HFFc6 (cell line): ENCODE measurements at places on chromosomes 3 and 15. TPM values are rescaled to one million over a fixed set of nuclear protein-coding genes. Genes with fewer than 3 reads are reported as not detected.

Gene RASL12
- not detected in 2 replicates for total RNA-seq

Gene ERICH6
- not detected in 3 replicates for total RNA-seq

Gene RASGRP1
- 0.22 to 0.60 TPM (median 0.59 TPM) in 3 replicates for total RNA-seq

Gene PRKCD
- 12.9 to 20.9 TPM (median 16.6 TPM) in 3 replicates for total RNA-seq

Gene SAXO2
- total RNA-seq = 0.92 to 1.4 TPM (median 1.0 TPM) in 3 replicates

Gene CILP
- not detected in 3 replicates for total RNA-seq

Gene CKMT1A
- not detected in 3 replicates for total RNA-seq

Gene LCTL
- total RNA-seq = 0.12 to 1.1 TPM (median 0.41 TPM) in 3 replicates

Gene MAGEL2
- total RNA-seq = not detected in 2 replicates

DNA sequence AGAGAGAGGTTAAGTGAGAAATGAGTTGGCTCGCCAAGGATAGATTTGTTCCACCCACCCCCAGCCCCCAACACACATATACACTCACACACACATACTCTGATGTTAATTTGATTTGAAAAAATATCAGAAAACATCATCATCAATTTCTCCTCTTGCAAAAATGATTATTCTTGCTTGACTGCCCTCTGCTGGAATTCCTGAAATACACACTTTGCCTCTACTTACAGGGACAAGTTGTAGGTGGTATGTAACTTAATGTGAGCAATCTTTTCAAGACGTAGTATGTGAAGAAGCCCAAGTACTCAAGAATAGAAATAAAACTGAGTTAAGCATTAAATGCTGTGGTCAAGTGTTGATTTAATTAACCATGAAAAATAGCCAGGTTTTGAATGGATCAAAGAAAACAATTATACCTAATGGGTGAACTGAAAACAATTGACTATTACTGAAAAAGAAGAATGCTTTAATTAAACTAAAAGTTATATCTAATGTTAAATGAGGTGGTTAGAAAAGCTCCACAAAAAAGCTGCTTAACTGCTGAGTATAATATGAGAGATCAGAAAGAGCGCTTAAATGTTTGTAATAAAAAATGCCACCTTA lies 46.6 kb upstream of the MDFIC2 start:
- no peak overlapping the region for H3K4me3 ChIP-seq
- no peaks in the 10 kb centered on the region; the same call in none of the 2 replicates for H3K27me3 ChIP-seq
- DNase-seq = peak; percentile 2
- H3K36me3 ChIP-seq = no peaks in the 10 kb centered on the region
- no peak overlapping the region for H3K27ac ChIP-seq

- DNase-seq = no peak
- peaks cover 84% of the 10 kb centered on the region for H3K4me1 ChIP-seq
- H3K4me3 ChIP-seq = peak overlapping the region; percentile 18
- H3K36me3 ChIP-seq = no peaks in the 10 kb centered on the region
- peaks cover 3% of the 10 kb centered on the region; the same call in 1 of the 2 replicates for H3K27me3 ChIP-seq
- H3K27ac ChIP-seq = peak overlapping the region; percentile 58
Measured at GRCh38 chr15:58472821-58473581, 41.2 kb downstream of the LIPC start.

DNA sequence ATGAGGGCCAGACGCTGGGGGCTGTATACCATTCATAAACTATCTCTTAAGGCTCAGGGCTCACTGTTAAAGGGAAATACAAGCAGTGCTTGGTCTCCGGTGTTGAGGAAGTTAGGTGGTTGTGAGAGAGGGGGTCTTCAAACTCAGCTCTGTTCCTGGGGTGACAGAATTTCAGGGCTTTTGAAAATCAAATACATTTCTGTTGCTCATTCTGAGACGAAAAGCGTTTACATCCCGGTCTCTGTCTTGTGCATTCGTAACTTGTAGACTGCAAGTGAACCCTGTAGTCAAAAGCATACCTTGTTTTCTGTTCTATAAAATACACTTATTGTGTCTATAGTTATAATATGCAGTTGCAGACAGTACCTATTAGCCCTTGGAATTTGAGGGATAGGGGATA lies 1.7 kb downstream of the SLCO3A1 start:
- peaks cover 22% of the 10 kb centered on the region for H3K4me1 ChIP-seq
- peaks cover 6% of the 10 kb centered on the region for H3K27me3 ChIP-seq
- no peak overlapping the region for H3K27ac ChIP-seq
- no peaks in the 10 kb centered on the region for H3K36me3 ChIP-seq
- no peak overlapping the region; the same call in 1 of the 2 replicates for H3K4me3 ChIP-seq

DNA sequence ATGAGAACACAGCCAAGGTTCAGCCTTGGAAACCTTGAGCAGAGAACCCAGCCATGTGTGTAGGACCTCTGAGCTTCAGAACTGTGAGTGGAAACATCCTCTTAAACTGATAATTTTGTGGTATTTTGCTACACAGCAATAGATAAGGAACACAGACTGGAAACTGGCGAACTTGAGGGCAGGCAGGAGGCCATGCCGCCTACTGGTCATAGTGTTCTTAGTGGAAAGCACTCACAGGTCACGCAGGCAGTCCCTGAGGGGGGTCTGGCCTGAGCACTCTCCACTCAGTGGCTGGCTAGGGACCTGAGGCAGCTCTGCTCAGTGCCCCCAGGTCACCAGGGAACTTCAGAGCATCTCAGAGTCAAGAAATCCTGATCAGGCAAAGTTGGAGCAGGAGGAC lies 9.7 kb upstream of the XIRP1 start:
- peaks cover 6% of the 10 kb centered on the region; the same call in 1 of the 2 replicates for H3K36me3 ChIP-seq
- H3K27ac ChIP-seq = no peak overlapping the region
- H3K4me3 ChIP-seq = no peak overlapping the region
- no peak for DNase-seq

DNA sequence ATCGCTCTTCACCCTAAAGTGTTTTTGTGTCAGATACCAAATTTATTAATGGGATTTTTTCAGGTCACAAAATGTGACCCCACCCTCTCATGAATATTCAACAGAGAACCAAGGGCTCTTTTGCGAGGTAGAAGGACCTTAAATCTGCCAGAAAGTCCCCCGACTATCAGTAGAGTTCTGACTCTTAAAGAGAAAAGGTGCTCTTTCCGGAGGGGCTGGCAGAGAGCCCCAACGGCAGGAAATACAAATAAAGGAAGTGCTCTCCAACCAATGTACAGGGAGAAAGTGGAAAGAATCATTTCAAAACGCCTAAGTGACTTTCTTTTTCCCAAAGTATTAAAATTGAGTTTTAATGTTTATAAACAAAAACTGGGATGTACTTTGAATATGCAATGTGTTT lies 517.2 kb downstream of the FOXP1 start:
- no peaks in the 10 kb centered on the region; the same call in 1 of the 2 replicates for H3K27me3 ChIP-seq
- peak overlapping the region; percentile 91 for H3K4me3 ChIP-seq
- peaks cover 33% of the 10 kb centered on the region for H3K4me1 ChIP-seq
- no peak for DNase-seq
- H3K36me3 ChIP-seq = peaks cover 10% of the 10 kb centered on the region

- no peaks in the 10 kb centered on the region for H3K36me3 ChIP-seq
- no peak overlapping the region for H3K4me3 ChIP-seq
- DNase-seq = no peak
- no peaks in the 10 kb centered on the region for H3K4me1 ChIP-seq
- H3K27me3 ChIP-seq = peaks cover 16% of the 10 kb centered on the region; the same call in 1 of the 2 replicates
Measured at GRCh38 chr3:11953350-11953749, 50.8 kb upstream of the SYN2 start.

DNA sequence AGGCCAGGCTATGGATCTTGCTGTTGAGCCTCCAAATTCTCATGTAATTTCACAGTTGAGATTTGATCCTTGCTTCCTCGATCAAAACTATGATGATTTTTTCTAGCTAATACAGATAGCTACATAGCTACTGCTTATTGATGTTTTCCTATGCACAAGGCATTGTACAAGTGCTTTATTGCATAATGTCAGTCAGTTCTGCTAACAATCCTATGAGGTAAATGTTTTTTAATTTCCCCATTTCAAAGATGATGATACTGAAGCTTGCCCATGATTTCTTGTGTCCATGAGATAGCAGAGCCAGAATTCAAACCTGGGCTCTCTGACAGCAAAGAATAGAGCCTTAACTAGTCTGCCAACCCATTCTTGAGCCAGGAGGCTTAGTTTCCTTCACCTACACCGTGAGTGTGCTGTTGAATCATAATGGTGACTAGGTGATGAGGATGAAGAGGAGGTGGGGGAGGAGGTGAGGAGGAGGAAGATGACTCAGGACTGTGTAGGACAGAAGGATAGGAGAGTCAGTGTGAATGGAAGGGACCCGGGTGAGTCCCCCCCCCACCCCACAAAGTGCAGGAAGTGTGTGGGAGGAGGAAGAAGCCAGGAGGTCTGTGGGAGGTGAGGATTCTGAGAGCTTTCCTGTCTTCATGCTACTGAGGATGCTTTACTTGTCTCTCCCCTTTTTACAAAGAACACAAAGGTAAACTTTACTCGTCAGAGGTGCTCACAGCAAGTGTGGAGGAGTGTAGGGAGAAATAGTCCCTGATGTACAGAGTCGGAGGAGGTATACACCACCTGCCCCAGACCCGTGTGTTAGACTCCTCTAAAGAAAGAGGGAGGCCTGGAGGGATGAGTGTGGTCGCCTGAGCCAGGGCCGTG lies 3.6 kb downstream of the TAGLN3 start:
- DNase-seq = peak; percentile 34
- H3K27me3 ChIP-seq = no peaks in the 10 kb centered on the region; the same call in 1 of the 2 replicates
- H3K27ac ChIP-seq = peak overlapping the region; percentile 54
- peak overlapping the region; percentile 3; the same call in 1 of the 2 replicates for H3K4me3 ChIP-seq
- H3K4me1 ChIP-seq = peaks cover 72% of the 10 kb centered on the region

GRCh38 chr3:49013738-49014660 lies 4.4 kb downstream of the DALRD3 start:
- H3K4me1 ChIP-seq = peaks cover 23% of the 10 kb centered on the region
- no peak overlapping the region for H3K4me3 ChIP-seq
- H3K36me3 ChIP-seq = peaks cover 27% of the 10 kb centered on the region
- DNase-seq = no peak
- H3K27ac ChIP-seq = no peak overlapping the region

- peaks cover 25% of the 10 kb centered on the region for H3K4me1 ChIP-seq
- peaks cover 2% of the 10 kb centered on the region; the same call in 1 of the 2 replicates for H3K27me3 ChIP-seq
- no peak overlapping the region for H3K4me3 ChIP-seq
Measured at GRCh38 chr15:84929795-84930603, 45.5 kb downstream of the SLC28A1 start.

- H3K4me3 ChIP-seq = no peak overlapping the region
- no peak overlapping the region for H3K27ac ChIP-seq
- no peaks in the 10 kb centered on the region for H3K27me3 ChIP-seq
- H3K4me1 ChIP-seq = peaks cover 32% of the 10 kb centered on the region
- DNase-seq = no peak
Measured at GRCh38 chr3:110969229-110970211, 102.1 kb upstream of the NECTIN3 start.

DNA sequence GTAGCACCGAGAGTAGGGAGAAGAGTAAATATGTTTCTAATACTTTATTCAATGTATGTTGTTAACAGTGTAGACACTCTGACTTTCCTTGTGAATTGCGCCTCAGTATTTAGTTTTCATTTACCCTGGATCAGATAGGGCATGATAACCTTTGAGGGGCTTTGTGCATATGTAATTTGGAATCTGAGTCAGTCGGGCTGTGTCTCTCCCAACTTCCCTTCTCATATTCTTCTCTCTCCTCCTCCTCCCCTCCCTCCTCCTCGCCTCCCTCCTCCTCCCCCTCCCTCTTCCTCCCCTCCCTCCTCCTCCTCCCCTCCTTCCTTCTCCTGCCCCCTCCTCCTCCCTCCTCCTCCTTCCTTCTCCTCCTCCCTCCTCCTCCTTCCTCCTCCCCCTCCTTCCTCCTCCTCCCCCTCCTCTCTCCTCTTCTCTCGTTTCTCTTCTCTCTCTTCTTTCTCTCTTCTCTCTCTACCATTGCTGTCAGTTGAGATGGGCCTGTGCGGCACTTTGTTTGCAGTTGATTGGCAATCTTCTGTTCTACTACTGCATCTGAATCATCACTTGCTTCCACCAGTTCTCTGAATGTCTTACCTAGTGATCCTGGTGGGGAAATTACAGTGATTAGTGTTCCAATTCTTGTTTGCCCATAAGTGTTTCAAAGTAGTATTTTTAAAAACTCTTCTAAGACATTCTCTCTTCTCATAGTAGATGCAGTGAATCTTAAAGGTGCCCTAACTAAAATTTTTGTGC lies 162.3 kb downstream of the PGPEP1L start:
- H3K27me3 ChIP-seq = no peaks in the 10 kb centered on the region; the same call in 1 of the 2 replicates
- peaks cover 6% of the 10 kb centered on the region for H3K36me3 ChIP-seq
- peaks cover 78% of the 10 kb centered on the region for H3K4me1 ChIP-seq
- H3K27ac ChIP-seq = no peak overlapping the region
- H3K4me3 ChIP-seq = no peak overlapping the region

DNA sequence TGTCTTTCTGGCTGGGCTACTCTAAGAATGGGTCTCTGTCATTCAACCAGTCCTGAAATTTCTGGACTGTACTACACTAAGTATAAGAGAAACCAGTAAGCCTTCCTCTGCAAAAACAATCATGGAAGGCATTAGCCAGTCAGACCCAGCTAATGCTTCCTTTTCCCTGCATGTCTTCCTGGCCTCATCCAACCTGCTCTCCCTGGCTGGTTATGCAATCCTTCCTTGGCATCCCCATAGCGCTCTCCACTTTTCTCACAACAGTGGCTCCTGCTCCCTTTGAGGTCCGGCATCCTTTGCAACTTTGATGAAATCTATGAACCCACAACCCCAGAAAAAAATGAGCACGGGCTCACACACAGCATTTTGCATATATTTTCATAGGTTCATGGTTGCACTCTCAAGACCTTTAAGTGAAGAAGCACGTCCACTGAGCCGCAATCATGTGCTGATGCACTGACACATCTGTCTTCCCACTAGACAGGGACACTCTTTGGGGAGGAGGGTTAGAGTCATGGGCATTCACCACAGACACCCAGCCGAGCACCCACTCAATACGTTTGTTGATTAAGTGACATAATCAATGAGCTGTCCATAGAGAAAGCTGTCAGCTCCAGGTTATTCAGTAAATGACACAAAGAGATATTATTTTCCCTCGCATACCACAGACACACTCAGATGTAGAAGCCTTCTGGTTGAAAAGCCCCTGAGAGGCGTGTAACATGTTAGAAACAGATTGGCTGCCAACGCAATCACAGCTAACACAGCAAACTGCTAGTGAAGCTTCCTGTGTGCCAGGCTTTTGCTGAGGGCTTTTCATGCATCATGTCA lies 66.7 kb downstream of the PLD1 start:
- H3K27ac ChIP-seq = no peak overlapping the region
- H3K36me3 ChIP-seq = no peaks in the 10 kb centered on the region
- peaks cover 5% of the 10 kb centered on the region for H3K27me3 ChIP-seq
- H3K4me3 ChIP-seq = no peak overlapping the region
- peaks cover 3% of the 10 kb centered on the region for H3K4me1 ChIP-seq

- no peak for DNase-seq
Measured at GRCh38 chr15:75199357-75199940, 2.2 kb upstream of the C15orf39 start.

DNA sequence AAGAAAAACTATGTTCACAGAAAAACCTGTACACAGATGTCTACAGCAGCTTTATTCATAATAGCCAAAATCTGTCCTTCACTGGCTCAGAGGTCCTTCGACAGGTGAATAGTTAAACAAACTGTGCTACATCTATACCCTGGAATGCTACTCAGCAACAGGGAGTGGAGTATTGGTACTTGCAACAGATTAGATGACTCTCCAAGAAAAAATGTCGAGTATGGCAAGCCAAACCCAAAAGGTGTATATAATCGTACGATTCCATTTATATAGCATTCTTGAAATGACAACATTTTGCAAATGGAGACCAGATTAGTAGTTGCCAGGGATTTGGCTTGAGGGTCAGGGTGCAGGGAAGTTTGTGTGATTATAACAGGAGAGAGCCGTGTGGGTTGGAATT lies 22.4 kb upstream of the RGMA start:
- no peak for DNase-seq
- H3K27ac ChIP-seq = no peak overlapping the region
- H3K36me3 ChIP-seq = no peaks in the 10 kb centered on the region
- H3K4me1 ChIP-seq = no peaks in the 10 kb centered on the region
- no peak overlapping the region for H3K4me3 ChIP-seq

- H3K36me3 ChIP-seq = no peaks in the 10 kb centered on the region
- no peak overlapping the region for H3K27ac ChIP-seq
- H3K4me1 ChIP-seq = peaks cover 9% of the 10 kb centered on the region; the same call in 1 of the 2 replicates
- no peak overlapping the region for H3K4me3 ChIP-seq
- H3K27me3 ChIP-seq = no peaks in the 10 kb centered on the region; the same call in 1 of the 2 replicates
- no peak for DNase-seq
Measured at GRCh38 chr3:12356175-12356574, 67.3 kb downstream of the PPARG start.
